Cortex of kidney (tissue), 1 donor: ENCODE measurements at places on chromosomes 12 and 14.

DNA sequence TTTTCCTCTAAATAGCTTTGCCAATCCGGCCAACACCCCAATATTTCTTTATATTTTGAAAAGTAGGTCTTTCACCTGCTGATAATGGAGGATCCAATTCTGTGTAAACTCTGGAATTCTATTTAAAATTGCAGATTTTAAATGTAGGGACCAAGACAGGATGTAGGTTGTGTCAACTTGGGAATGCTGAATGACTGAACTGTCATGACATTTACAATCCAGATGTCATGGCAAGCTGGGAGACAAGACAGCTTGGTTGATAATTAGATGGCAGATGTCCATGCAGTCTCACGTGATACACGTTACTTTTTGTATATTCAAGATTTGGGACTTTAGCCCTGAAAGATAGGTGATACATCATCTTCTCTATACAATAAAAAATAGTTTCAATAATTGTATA lies 477.2 kb downstream of the DIO2 start:
- no peak for DNase-seq

- DNase-seq, result no peak
These were observed 81.3 kb upstream of the NRXN3 start for GRCh38 chr14:78088916-78089315.

GRCh38 chr14:98513558-98513957 lies 758.4 kb downstream of the BCL11B start:
- DNase-seq, result no peak

DNA sequence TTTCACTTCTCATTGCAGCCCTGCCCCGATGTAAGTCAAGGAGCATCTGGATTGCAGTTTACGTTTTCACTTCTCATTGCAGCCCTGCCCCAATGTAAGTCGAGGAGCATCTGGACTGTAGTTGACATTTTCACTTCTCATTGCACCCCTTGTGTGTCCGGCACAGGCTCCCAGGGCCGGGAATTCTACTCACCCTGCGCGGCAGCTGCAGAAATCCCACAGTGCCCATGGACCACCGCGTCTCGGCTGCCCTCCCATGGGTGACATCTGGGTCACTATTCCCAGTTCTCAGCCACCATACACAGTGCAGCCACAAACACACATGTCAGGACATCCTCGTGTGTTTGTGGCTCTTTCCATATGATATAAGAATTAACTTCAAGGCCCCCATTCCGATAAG lies 378.5 kb downstream of the ADGRD1 start:
- no peak for DNase-seq

DNA sequence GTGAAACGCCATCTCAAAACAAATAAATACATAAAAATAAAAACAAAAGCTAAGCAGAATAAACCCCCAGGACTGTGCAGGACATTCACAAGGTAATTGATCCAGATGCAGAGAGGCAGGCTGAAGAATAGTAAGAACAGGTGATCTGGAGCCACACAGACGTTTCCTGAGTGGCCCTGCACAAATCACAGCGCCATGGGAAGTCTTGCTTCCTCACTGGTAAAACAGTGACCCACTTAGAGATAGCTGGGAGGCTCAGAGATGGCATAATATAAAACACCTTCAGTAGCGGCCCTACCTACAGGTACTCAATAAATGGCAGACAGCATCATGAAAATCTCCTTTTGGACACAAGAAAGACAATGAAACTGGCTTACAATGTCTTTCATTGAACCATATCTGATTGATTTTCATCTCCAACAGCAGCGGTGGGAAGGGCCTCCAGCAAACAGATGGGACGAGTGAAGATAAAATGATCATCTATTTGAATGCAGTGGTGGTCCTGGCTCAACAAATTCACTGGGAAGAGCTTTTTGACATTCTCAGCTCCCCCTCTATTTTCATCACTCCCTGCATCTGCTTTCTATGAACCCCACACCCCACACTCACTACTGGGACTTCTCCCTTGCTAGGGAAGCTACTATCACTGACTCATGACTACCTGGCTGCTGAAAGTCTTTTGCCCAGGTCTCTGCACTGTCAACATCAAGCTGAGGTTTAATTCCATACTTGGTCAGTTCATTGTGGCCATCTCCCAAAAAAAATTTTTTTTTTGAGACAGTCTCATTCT lies 63.9 kb downstream of the FOXN3 start:
- DNase-seq, result no peak

DNA sequence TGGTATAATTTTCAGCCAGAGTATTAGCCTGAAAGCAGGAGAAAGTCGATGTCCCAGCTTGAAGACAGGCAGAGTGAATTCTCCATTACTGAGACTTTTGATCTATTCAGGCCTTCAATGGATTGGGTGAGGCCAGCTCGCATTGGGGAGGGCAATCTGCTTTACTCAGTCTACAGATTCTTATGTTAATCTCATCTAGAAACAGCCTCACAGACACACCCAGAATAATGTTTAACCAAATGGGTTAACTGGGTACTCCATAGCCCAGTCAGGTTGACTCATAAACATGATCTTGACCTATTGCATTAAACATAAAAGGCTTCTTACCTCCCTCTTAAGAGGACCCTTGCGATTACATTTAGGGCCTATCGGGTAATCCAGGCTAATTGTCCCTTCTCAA lies 118.0 kb downstream of the KTN1 start:
- DNase-seq, result no peak

GRCh38 chr14:100780646-100781355 lies 45.1 kb upstream of the MEG3 start:
- DNase-seq, result no peak

- DNase-seq, result no peak
These were observed 279.4 kb downstream of the FOXN3 start for GRCh38 chr14:89137526-89138163.

DNA sequence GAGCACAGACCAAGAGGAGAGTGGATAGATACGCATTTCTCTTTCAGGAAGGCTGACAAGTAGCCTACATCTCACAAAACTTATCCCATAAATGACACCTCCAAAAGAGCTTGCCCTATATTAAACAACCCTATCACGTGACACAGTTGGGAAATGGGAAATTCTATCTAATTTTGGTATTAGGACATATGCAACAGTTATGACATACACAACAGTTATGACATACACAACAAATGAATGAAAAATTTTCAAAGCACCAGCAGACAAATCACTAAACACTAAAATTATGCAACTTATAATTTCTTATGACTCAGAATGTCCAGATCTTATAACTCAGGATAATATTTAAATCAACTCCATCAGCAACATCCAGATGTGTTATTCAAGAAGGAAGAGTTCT lies 54.1 kb downstream of the DUSP16 start:
- DNase-seq, result no peak

DNA sequence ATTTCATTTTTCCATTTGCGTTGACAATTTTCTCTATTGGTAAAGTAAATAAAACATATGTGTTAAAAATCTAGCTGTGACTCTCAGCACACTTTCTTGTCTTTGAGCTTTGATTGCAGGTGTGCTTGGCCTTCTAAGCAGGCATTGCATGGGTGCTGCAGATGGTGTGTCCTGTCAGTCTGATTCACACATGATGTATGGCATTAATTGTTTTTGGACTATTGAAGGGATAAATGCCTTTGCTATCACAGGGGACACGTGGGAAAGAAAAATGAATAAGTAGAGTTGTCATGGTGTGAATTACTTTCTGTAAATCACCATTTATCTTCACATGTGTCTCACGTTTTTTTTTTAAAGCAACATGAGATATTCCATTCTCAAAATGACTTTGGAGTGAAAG lies 211.3 kb upstream of the NAV3 start:
- DNase-seq, result no peak

GRCh38 chr12:27787559-27787958 lies 7.5 kb upstream of the MANSC4 start:
- DNase-seq, result no peak

GRCh38 chr14:86217523-86217922 lies 687.6 kb downstream of the FLRT2 start:
- no peak for DNase-seq

DNA sequence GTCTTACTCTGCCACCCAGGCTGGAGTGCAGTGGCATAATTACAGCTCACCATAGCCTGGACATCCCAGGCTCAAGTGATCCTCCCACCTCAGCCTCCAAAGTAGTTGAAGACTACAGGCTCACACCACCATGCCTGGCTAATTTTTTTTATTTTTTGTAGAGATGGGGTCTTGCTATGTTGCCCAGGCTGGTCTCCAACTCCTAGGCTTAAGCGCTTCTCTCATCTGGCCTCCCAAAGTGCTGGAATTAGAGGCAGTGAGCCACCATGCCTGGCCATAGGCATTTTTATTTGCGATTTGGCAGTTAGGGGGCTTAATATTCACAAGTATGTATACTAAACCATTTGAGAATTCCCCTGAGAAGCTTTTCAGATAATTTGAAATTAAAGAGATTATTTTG lies 19.1 kb downstream of the PNMA1 start:
- DNase-seq, result no peak

- DNase-seq, result no peak
These were observed 291.0 kb upstream of the FKBP4 start for GRCh38 chr12:2503762-2504161.

- no peak for DNase-seq
These were observed 60.1 kb upstream of the PYGL start for GRCh38 chr14:51004352-51004800.

- DNase-seq, result no peak
These were observed 37.5 kb downstream of the CCNK start for GRCh38 chr14:99518441-99519346.

DNA sequence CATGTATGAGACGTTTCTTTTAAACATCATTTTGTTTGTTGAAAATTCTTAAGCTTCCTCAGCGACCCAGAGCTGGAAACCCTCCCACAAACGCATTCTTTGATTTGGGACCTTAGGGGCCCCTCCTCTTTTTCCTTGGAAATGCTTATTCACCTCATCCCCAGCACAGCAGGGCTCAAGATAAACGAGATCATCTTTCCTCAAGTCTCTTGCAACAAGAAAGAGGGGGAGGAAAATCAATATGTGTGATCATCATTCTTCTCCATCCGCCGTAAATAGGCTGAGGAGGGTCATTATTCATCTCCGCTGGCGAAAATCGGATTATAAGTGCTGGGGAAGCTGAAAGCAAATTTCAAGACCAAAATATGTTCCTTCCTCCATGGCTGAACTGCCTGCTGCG lies 1415.2 kb downstream of the AACS start:
- no peak for DNase-seq

GRCh38 chr14:67738740-67739504 lies 37.2 kb downstream of the RDH12 start:
- DNase-seq, result no peak

DNA sequence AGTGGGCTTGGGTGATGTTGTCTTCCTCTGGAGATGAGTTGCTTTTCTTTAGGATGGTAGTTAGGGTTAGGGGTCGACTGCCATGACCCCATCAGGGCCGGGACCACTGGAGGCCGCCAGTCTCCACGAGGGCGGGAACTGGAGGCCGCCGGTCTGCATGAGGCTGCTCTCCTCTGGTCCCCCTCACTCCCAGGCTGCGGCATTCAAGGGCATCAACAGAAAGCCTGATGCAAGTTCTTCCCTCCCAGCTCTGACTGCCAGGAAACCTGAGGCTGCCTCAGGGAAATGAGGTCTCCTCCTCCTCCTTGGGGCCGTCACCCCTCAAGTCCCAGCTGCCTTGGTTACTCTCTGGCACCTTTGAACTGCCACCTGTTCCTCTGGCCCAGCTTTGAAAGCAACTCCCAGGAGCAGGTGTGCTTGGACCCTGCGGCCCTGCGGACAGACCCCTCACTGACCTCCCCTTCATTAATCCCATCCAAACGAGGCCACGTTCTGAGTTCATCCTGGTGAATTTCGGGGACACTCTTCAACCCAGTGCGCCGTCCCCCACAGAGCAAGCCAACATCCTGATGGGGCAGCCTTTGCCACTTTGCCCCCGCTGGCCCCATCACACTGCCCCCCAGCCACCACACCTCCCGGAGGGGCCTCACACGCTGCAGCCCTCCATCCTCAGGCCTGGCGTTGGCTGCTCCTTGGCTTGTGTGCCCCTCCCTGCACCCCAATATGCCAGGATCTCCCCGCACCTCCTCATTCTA lies 37.2 kb upstream of the FBRSL1 start:
- DNase-seq, result no peak

DNA sequence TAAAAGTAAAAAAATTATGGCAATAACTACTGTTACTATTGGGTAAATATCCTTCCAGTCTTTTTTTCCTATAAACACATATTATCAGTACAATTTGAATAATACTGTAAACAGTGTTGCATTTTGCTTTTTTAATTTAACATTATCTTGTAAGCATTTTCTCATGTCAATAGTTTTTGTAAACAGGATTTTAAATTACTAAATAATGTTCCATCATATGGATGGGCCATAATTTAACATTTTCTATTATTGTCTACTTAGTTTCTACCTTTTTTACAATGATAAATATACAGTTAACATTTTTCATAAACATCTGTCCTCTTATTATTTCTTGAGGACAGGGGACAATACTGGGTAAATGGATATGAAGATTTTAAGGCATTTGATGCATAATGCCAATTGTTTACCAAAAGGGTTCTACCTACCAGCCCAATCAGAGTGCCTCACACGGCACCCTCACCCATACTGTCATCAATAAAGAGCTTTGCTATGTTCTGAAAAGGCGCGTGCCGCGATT lies 759 bp upstream of the ACVR1B start:
- DNase-seq, result no peak

DNA sequence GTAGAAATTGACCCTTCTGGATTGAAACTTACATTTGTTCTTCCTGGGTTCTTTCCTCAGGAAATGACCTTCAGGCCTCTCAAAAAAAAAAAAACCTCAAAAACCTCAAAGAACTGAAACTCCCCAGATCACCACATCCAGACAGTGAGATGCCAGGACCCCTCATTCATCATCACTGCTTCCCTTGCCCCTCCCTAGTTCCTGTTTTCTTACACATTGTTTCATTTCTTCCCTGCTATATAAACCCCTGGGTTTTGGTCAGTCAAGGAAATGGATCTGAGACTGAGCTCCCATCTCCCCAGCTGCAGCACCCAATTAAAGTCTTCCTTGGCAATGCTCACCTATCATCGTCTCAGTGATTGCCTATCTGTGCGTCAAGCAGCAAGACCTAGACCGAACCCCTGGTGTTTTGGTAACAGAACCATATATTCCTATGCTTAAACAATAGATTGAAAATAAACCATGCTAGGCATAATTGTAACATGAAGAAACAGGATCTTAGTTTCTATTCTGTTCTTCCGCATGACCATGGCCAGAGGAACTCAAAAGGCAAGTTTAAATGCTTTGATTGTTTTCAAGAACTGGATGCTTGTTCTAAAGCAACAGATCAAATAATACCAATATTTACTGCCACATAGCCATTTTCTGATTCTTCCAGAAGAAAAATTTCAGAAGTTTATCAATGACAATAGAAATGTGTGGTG lies 108.0 kb upstream of the MAX start:
- DNase-seq, result no peak
